Stimulated activated CD4-positive, alpha-beta T cell treated with anti-CD3 and anti-CD28 coated beads, Interleukin-4, amount 100 ng/mL, for 4 hours (primary cell): ENCODE measurements at places on chromosomes 13 and 19.

GRCh38 chr19:42212886-42213285 lies 4.6 kb downstream of the DEDD2 start:
- DNase-seq = no peak

- no peak for DNase-seq
Observed at GRCh38 chr19:49408816-49409440, 14.3 kb downstream of the PTH2 start.

- no peak for DNase-seq
Observed at GRCh38 chr13:36332986-36333385, 13.2 kb downstream of the SPART start.

DNA sequence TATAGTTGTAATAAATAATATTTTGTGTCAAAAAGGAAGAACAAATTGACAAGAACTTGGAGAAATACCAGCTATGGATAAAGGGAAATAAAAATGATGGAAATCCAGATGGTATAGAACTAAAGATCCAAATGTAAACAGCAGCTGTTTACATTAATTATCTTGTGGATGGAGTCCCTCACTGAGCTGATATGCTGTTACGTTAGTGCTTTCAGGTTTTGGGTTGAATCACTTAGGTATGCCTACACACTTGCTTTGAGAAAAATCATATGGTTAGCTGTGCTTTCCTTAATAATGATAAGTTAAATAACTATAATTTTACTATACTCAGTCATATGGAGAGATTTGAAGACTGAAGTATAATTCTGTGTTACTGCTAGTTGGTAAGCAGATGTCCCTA lies 27.7 kb downstream of the WASF3 start:
- no peak for DNase-seq
